T follicular helper cell (primary cell): ENCODE measurements at places on chromosomes 7 and 10.

DNA sequence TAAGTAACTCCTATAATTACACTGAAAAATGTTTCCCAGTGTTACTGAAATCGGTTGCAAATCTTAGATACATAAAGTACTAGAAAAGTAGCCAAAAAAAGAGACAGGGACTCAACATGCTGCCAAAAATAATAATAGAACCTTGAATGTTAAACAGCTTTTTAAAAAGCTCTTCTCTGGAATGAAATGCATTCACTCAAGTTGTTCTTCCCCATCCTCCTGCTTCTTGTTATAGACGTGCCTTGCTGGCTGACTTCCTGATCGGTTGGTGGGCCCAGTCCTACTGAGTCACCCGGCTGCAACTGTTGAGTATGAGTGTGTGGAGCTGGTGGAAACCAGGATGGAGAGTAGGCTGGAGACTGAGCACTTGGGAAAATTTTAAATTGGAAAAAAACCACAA, 30.6 kb upstream of the RAPGEF5 start:
- DNase-seq: no peak

- DNase-seq: no peak
These were observed 47.5 kb downstream of the INSYN2A start for GRCh38 chr10:127148933-127149220.

GRCh38 chr10:113053091-113053490, 103.0 kb downstream of the TCF7L2 start:
- no peak for DNase-seq

- no peak for DNase-seq
These were observed 330.1 kb downstream of the GRID1 start for GRCh38 chr10:86036544-86036831.

- no peak for DNase-seq
These were observed 79.3 kb upstream of the ST8SIA6 start for GRCh38 chr10:17533731-17534130.

DNA sequence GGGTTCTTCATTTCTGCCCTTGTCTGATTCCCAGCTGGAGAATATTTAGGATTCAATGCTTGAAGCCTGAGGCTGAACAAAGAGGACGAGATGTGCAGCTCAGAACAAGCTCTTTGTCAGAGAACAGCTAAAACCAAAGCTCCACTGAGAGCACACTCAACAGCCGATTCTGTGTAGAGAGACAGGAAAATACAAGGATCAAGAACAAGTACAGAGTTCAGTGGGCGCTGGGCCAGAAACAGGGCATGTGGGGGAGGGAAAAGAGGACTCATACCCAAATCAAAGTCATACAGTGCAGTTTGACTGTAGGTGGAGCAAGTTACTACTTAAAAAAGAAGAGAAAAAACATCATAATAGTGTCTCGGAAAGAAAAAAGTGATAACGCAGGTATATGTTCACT, at the start of gene AGMO:
AGMO (minus strand) TSS at position 181 of the 400 bp plus-strand sequence.
- DNase-seq: no peak

DNA sequence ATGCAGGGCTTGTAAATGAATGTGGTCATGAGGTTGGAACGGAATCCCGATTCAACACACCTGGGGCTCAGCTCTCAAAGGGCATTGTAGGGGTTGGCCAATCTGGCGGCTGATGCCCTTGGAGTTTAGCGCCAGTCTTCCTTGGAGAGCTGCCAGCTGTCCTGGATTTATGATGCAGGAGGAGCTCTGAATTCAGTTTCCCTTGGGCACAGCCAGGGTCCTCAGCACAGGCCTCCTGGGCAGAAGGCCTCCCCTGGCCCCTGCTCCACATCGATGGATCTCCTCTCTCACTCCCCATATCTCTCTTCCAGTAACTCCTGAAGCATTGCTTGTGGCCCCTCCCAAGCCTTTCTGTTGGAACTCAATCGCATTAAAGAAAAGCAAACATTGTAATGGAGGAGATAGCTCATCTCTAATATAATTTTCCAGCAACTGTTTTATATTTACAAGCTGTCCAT, 985 bp upstream of the CYTH3 start:
- no peak for DNase-seq

DNA sequence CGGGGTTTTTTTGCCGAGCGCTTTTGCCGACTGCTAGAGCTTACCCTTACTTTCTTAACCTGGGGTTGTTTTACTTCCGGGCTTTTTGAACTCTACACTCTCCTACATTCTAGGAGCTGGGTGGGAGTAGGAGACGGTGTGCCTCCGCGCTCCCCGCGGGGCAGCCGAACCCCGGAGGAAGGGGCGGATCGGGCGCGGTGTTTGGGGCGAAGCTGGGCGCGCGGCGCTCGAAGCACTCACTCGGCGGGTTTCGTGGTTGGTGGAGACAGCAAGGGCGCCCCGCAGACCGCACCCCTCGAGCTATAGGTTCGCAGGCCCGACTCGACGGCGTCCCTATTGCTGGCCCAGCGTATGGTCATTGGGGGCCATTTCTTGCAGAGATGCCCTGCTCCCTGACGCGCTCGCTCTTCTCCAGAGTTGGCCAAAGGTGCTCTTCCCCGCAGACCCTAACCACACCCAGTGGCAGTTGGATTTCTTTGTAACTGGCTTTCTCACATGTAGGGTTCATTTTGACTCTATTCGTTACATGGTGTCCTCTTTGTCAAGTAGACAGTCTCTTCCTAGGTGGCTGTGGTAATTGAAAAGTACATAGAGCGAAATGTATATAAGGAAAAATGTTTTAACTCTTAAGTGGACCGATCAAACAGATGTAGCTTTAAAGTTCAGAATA, 364 bp downstream of the ZNF518A start:
- DNase-seq: peak; percentile 51

DNA sequence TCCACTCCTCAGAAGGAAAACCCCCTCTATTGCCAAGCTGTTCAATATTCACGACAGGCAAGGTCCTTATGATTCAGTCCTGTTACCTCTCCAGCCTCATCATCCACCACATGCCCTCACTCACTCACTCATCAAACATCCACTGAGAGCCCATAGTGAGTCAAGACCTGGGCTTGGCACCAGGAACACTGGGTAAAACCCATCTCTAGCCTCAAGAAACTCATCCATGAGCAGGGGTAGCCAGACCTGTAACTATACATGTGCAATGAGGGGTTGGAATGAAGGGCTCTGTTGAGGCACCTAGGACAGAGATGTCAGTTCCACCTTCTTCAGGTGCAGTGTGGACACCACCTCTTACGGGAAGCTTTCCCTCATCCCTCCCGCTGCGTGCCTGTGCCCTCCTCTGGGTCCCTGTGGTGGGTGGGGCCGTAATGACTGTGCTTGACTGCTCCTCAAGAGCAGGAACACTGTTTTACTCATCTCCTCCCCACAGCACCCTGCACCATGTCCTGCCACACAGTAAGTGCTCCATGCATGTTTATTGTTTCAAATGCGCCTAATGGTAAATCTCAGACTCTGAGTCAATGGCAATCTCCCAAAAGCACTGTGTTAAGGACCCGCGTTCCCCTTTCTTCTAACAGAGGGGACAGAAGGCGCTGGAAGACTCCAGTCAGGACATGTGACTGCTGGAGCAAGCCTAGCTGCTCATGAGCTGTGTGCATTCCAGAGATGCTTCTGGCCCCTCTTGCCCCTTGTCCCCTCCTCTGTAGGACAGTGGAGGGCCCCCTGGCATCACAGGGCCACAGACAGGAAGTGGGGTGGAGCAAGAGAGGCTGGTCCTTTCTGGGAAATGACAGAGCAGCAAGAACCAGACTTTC, 95.4 kb downstream of the HIPK2 start:
- no peak for DNase-seq

- DNase-seq: no peak
These were observed 319.4 kb downstream of the WDR37 start for GRCh38 chr10:1375346-1376170.

DNA sequence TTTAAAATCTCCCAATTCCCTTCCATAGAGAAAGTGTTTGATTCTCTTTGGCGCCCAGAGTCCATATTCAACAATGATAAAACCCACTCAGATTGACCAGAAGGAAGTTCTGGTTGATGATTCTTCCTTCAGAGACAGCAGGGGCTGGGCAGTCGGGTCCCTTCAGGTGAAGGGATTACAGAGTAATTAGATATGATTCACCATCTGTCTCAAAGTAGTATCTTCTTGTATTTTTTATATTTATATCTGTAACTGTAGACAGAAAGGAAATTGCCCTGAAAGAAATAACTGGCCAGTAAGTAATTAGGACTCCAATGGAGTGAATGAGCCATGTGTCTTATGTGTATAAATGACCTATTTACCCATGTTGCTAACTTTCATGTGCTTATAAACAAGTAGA, 156.0 kb downstream of the PLCE1 start:
- DNase-seq: no peak

GRCh38 chr7:91264924-91265681, 870 bp downstream of the FZD1 start:
- DNase-seq: no peak

GRCh38 chr10:46548498-46549090, 7.9 kb downstream of the GPRIN2 start:
- DNase-seq: no peak

- no peak for DNase-seq
These were observed 1.4 kb downstream of the ZNF282 start for GRCh38 chr7:149196705-149197171.

GRCh38 chr7:72183835-72184234, 228.3 kb downstream of the CALN1 start:
- DNase-seq: no peak

GRCh38 chr10:3045471-3046209, 21.7 kb upstream of the PFKP start:
- no peak for DNase-seq

DNA sequence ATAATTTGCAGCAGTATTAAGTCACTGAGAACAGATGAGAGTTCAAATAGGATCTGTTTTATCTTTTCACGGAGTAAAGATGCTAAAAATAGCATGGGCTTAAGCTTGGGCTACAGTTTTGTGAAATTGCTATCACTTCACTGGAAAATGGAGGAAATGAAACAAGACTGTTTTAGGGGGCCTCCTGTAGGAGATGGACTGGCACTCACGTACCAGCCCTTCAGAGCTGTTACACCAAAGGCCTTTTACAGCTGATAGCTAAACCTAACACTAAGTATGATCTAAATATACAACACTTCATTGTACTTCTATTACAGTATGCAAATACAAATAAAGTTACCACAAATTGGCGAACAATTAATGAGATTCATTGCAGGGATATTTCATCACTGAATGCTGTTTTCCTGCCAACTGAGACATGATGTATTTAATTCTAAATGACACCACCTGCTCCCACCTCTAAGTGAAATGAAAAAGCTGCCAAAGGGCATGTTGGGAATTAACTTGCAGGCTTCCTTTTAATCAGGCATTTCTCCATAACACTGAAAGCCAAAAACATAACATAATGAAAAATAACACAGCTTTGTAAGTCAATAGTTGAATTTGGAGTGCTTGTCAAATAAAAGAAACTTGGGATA, 304.5 kb upstream of the LRRN3 start:
- DNase-seq: no peak

DNA sequence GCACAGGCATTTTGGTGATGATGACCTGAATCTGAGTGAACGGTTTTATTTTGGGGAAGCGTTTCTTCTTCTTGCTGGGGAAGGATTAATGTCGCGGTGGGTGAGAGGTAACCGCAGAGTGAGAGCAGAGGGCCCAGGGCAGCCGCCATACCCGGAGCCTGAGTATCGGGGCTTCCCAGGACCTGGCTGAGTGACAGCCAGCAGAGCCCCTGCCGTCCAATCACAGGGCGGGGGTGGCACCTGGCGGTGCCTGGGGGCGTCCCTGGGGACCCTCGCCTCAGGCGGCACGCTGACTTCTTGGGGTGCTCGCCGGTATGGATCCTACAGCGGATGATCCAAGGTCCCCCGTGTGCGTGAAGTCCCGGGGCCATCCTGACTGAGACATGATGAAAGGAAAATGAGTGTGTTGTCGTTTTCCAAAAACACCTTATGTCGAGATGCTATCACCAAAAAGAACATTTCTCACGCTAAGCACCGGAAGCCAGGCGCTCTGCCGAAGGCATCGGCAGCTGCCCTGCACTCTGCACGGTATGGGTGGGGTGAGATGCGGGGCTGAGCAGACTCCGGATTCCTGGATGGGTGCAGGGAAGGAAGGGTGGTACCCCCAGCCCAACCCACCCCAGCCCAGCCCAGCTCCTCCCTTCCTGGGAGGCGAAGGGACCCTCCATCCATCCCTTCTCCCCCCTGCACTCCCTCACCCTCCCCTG, 227.9 kb upstream of the SHH start:
- DNase-seq: no peak

GRCh38 chr10:119005362-119006043, 24.0 kb upstream of the NANOS1 start:
- DNase-seq: no peak

GRCh38 chr7:132991615-132992587, 90.0 kb downstream of the CHCHD3 start:
- no peak for DNase-seq

- no peak for DNase-seq
These were observed 46.2 kb upstream of the MRLN start for GRCh38 chr10:59799421-59799820.

GRCh38 chr10:85548034-85548433, 818.6 kb downstream of the GRID1 start:
- peak; percentile 16 for DNase-seq

GRCh38 chr7:41711283-41712064, 8.6 kb upstream of the INHBA start:
- no peak for DNase-seq

- no peak for DNase-seq
These were observed 26.8 kb upstream of the GRID1 start for GRCh38 chr10:86393362-86393761.

- no peak for DNase-seq
These were observed 72.0 kb downstream of the KAT6B start for GRCh38 chr10:74898201-74898976.

DNA sequence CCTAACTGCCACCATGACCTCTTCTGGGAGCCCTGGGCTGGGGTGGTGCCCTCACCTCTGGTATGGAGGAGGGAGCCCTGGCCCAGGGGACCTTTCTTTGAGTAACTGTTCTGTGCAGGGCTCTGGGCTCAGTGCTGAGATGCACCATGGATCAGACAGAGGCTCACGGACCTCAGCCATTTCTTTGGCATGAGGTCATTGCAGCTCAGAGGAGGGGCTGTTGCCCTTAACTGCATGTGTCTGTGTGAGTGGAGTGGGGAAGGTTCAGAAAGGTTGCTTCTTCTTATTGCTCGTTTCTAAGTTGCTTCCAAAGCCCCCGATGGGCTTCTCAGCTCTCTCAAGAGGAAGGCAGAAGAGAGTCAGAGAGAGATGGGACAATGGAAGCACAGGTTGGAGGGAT, 233.9 kb downstream of the RPS24 start:
- no peak for DNase-seq
